ENCODE measurements at places on chromosomes 13 and 19.

- no peak for DNase-seq
Observed at GRCh38 chr19:36103842-36104552, 6.9 kb upstream of the OVOL3 start.

DNA sequence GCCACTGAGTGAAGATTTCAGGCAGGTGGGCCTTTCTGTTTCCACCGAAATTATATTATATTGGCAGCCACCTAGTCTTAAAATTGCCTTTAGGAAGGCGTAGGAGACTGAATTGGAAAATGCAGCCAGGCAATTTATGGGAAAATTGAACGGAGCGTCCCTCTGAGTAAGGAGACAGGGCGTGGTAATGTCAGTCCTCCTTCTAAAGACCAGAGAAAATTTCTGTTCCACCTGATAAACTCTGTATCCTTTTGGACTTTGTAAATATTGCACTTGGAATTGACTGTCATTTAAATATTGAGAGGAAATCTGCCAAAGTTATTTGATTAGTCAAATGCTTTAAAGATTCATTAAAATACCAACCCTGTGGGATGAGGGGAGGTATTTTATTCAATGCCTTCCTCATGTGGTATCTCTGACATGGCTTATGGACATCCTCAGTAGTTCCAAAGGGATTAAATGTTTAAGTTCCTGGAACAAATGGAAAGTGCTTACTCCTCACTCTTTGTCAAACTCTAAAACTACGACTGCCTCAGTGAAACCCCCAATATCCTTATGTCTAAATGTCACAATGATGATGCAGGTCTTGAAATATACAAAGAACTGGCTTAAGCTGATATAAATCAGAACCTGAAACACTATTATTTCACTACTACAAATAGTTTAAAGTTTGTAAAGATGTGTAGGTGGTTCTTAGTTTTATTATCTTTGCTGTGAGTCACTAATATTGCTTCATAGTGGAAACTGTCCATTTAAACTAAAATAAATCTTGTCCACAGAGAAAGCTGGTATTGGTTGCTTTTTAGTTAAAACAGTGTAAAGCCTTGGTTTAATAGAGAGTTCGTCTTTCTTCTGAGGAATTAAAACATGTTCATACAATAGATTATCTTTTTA lies 203.2 kb downstream of the FGF14 start:
- no peak for DNase-seq

DNA sequence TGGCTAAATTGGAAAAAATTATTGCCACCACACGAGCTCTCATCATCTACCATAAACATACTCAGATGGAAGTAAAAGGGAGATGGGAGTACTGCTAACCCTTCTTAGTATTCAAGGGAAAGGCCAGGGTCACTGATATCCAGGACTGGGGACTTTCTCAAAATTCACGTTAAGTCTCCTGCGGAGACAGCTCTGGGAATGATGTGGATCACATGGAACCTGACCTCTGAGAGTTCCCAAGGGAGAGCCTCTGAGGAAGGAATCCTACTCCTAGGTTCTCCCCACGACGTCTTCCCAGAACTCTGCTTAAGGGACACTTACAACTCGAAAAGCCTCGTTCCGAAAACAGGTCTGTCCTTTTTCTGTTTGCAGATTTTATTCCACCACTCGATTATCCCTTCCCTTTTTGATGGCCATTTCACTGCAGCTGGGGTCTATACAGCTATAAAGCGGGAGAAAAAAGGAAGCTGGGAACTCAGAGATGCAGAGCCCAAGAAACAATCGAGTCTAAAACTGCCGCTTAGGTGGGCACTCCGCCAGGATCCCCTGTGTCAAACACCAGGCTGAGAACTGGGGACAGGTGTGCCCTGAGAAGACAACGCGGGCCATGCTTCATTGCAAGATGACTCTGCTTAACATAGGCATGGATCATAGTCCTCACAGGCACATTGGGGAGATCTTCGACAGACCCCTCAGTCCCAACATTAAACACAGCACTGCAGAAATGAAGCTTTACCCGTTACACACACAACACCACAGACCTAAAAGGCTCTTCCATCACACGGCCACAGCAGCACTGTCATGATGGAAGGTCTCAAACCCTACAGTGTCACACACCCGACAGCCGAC lies 823 bp upstream of the ZNF567 start:
- DNase-seq, result no peak

- DNase-seq, result no peak
Observed at GRCh38 chr19:15321739-15322138, 10.6 kb downstream of the BRD4 start.

GRCh38 chr19:46442808-46443450 lies 14.2 kb upstream of the PNMA8C start:
- no peak for DNase-seq

GRCh38 chr13:29162638-29163235 lies 342.6 kb downstream of the MTUS2 start:
- DNase-seq, result no peak

GRCh38 chr13:105878119-105878700 lies 657.3 kb downstream of the EFNB2 start:
- DNase-seq, result no peak

DNA sequence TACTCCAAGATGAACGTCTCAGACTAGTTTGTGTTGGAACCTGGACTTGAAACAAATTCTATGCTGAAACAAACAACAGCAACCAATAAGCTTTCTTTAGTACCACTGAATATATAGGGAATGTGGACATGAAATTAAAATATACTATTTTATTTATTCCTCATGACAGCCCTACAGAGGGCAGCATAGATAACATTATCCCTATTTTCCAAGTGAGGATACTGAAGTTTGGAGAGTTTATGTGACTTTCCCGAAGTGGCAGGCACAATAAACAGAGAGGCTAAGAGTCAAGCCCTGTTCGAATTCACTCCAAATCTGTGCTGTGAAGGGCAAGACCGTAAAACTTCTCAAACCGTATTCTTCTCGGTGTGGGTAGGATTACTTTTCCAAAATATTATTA lies 509.9 kb upstream of the GPC6 start:
- no peak for DNase-seq

GRCh38 chr19:36489920-36490415 lies 607 bp upstream of the ZNF566 start:
- DNase-seq, result no peak

DNA sequence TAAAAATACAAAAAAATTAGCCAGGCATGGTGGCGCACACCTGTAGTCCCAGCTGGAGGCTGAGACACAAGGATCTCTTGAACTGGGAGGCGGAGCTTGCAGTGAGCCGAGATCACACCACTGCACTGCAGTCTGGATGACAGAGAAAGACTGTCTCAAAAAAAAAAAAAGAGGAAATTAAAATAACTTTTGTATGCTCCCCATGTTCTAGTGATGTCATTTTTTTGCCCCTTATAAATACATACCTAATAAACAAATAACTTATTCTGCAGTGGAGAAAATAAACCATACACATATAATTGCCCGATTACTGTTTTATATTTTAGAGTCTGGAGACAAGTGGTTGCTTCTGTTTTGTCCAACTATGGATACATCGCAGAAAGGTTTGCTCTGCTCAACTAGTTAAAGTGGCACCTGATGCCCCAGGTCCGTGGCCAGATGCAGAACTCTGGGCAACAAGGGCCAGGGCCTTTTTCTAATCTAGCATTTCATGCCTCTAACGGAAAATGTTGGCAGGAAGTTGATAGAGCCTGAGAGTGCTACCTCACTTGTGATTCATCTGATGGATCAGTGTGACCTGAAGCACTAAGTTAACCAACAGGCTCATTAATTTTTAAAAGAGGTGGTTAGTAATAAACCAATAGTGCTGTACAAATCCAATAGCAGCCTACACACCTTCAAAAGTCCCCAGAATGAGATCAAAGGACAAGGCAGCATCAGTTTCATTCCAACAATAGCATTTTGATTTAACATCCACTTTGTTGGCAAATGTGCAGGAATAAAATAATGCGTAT lies 18.8 kb downstream of the UBE2L5 start:
- no peak for DNase-seq

DNA sequence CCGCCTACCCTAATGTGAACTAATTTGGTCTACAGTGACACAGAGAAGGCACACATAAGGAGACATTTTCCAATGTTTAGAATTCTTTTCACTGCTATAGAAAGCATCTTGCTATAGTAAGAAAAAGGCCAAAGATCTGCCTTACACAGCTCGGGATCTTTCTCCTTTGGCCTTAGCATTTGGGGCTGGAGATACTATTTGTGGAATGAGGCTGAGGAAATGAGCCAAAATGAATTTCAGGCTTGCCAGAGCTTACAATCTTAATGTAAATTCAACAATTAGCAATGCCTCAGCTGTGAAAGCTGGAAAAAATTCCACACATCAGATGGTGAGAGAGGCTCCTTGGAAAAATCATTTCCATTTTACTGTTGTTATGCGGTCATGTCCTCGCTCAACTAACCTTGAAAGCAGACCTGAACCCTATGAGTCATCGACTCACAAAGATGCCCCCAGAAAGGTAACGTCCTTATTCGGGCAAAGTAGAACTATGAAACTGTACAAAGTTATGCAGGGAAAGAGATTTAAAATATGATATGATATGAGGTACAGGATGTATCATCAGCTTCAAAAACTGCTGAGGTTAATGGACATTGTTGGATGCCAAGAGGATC lies 324.5 kb upstream of the NBEA start:
- no peak for DNase-seq

DNA sequence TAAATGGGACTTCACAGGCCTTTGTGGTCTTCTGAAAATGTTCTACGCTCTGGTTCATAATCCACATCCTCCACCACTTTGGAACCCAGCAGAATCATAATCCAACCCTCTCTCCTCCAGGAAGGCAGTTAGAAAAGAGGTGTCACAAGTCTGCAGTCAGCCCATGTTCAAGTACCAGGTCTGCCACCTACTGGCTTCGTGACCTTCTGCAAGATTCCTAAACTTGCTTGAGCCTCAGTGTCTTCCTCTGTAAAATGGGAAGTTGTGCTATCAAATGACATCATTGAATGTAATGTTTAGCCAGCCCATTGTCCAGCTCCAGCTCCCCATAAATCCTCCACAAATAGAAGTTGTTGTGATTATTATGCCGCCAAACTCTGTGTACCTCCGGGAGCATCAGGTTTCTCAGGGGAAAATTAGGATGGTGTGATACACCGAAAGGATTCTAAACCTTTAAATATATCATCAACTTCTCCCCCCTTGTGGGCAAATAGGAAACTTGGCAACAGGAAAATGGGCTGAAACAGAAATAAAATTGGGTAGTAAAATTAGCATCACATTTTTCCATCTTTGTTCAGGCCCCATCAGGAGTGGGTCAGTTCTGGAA lies 109.7 kb downstream of the NUFIP1 start:
- DNase-seq, result no peak

GRCh38 chr19:48745208-48745995 lies 1.3 kb downstream of the IZUMO1 start:
- peak; percentile 53 for DNase-seq

- no peak for DNase-seq
Observed at GRCh38 chr13:25733001-25733491, 318.8 kb downstream of the SHISA2 start.

GRCh38 chr13:106372199-106373155 lies 163.0 kb downstream of the EFNB2 start:
- no peak for DNase-seq

DNA sequence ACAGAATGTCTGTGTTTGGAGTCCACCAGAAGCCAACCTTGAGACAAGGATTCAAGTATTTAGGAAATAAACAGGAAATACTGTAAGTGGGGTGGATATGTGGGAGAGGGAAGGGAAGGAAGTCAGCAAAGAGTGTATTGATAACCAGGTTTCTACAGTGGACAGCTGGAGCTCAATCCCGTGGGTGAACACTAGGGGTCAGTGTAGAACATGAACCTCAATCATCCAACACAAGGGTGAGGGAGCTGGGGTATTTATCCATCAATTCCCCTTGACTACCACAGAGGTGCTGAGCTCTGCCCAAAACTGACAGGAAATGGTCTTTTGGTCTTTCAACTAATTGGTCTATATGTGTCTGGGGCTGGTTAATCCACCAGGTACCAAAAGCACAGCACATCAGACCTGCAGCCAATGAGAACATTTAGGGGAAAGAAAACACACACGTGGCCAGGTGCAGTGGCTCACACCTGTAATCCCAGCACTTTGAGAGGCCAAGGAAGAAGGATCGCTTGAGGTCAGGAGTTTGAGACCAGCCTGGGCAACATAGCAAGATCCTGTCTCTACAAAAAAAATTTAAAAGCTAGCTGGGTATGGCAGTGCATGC lies 5.6 kb upstream of the SYDE1 start:
- DNase-seq, result no peak

- no peak for DNase-seq
Observed at GRCh38 chr19:51552996-51553725, 17.9 kb upstream of the ZNF175 start.

GRCh38 chr13:111973605-111974340 lies 93.2 kb upstream of the SOX1 start:
- peak; percentile 20 for DNase-seq

DNA sequence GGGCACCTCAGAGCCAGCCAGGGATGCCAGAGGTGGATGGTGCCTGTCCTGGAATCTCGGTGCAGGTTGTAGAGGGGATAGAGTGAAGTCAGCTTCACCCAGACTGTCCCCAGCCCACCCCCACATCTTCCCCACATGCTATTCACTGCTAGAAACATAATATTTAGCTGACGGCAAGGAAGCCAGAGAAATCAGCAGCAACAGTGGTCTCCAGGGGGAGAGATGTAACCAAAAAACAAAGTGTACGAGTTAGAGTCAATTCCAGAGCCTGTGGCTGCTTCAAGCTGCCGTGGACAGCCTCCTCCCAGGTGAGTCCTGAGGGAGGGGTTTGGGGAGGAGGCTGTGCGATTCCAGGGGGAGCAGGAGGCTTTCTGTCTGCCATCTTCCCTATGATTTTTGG lies 97.6 kb downstream of the ZNF536 start:
- DNase-seq, result no peak

- DNase-seq, result no peak
Observed at GRCh38 chr19:46042252-46042883, 1.6 kb upstream of the IGFL4 start.

- no peak for DNase-seq
Observed at GRCh38 chr13:99991828-99992775, 10.5 kb downstream of the ZIC2 start.

DNA sequence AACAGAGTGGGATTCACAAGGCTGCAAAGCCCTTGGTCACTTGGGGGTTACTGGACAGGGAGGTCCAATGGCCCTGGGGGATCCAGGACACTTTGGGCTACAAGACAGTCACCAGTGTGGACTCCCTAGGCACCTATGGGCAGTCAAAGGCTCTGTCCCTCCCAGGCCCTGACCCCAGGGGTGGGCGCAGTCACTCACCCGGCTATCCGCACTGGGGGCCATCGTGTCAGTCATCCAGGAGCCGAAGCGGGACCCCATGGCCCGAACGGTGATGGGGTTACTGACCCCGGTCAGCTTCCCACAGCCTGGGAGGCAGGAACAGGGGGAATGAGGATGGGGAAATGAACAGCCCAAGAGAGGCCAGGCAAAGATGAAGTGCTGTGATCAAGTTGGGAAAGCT lies 21.5 kb downstream of the PIN1 start:
- no peak for DNase-seq

- DNase-seq, result no peak
Observed at GRCh38 chr19:41699231-41699967, 9.0 kb upstream of the CEACAM5 start.

Data from hippocampal formation (tissue), 2 donors.